ENCODE measurements at places on chromosomes 11 and 22.

DNA sequence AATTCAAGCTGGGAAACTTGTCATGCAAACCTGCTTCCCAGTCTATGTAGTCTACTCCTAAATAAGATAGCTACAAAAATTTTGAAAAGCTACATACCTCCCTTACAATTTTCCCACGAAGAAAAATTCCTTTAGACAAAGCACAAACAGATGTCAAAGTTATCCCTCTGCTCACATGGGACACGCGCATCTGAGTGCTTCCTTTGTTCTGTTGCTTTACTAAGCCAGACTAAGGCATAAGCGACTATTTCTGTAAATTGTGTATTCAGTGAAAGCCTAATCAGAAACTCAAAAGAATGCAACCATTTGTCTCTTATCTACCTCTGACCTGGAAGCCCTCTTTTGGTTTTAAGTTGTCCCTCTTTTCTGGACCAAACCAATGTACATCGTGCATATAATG, 583.7 kb upstream of the B3GAT1 start:
- no peak for DNase-seq

- no peak for DNase-seq
Measured at GRCh38 chr11:121557348-121557747, 104.6 kb upstream of the SORL1-AS1 start.

GRCh38 chr22:45890351-45890635, 86.7 kb downstream of the WNT7B start:
- DNase-seq: no peak

DNA sequence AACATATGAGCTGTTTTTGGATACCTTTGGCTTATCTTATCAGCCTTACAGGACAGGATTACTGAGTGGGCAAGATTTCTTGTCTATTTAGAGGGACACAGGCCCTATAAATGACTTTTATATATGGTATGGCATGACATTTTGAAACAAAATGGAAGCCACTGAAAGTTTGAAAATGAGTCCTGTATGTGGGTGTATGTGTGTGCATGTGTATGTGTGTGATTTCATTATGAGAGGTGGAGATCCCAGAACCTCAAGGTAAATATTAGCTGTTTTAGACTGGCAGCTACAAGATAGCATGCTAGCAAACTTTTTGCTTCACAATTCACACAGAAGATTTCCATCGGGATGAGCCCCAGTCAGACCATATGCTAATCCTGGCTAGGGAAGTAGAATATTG, 970.5 kb upstream of the CCDC90B start:
- DNase-seq: no peak

DNA sequence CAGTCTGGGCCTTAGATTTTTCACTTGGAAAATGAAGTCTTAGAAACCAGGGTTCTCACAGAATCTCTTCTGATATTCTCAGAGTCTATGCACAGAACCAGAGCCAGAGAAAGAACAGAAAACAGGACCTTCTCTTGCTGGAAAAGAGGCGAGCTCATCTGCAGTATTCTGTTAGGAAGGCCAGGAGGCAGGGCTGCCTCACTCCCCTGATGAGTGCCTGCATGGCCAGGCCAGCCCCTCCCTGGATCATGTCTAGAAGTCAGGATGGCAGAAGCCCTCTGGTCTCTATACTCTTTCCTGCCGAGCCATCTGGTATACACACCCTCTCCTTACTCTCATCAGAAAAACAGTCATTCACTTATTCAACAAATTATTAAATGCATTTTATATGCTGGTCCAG, 723 bp downstream of the OR51M1 start:
- no peak for DNase-seq

GRCh38 chr11:975827-976226, 50.2 kb downstream of the AP2A2 start:
- no peak for DNase-seq

DNA sequence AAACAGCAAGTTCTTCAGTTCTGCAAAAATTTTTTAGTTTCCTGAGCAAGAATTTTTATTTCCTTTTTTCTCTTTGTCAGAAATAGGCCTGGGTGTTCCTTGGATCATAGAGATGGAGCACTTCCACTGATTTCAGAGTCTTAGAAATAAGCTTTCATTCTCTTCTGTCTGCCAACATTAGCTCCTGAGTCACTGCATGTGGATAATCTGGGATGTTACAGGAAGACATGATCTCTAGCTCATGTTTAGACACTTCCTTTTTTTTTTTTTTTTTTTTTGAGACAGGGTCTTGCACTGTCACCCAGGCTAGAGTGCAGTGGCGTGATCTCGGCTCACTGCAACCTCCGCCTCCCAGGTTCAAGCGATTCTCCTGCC, 13.2 kb upstream of the TMEM218 start:
- no peak for DNase-seq

GRCh38 chr22:47147572-47147971, 385.1 kb downstream of the TBC1D22A start:
- no peak for DNase-seq

GRCh38 chr11:133163463-133164419, 368.6 kb downstream of the OPCML start:
- DNase-seq: no peak

DNA sequence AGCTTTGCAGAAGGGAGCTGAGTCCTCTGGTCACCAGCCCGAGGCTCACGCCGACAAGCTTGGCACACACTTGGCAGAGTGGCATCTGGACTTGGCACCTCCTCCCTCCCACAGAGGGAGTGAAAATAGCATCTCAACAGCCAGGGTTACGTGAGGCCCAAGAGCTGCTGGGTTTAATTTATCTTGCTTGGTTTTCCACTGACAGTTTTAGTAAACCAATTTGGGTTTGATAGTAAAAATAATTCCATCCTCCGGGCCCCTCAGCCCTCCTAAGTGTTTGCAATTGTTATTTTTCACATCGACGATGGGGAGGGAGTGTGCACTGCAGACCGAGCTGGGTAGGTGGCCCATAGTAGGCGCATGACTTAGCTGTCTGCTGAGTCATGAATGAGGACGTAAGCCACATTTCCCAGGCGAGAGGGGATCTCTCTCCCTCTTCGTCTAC, 107.6 kb upstream of the ASPHD2 start:
- DNase-seq: no peak

GRCh38 chr22:44685384-44686056, 16.5 kb upstream of the PRR5 start:
- no peak for DNase-seq

GRCh38 chr22:20154602-20155187, 3.8 kb upstream of the CCDC188 start:
- no peak for DNase-seq

- DNase-seq: no peak
Measured at GRCh38 chr11:58125469-58125868, at the start of gene OR9I1. Gene OR9I1, minus strand, starts transcription at chr11:58125530. Its CDS starts 6,086 bp downstream, at chr11:58119444.

- DNase-seq: no peak
Measured at GRCh38 chr11:80432057-80432456, 991.2 kb upstream of the TENM4 start.

- no peak for DNase-seq
Measured at GRCh38 chr22:39655831-39656230, 85.3 kb downstream of the CACNA1I start.

DNA sequence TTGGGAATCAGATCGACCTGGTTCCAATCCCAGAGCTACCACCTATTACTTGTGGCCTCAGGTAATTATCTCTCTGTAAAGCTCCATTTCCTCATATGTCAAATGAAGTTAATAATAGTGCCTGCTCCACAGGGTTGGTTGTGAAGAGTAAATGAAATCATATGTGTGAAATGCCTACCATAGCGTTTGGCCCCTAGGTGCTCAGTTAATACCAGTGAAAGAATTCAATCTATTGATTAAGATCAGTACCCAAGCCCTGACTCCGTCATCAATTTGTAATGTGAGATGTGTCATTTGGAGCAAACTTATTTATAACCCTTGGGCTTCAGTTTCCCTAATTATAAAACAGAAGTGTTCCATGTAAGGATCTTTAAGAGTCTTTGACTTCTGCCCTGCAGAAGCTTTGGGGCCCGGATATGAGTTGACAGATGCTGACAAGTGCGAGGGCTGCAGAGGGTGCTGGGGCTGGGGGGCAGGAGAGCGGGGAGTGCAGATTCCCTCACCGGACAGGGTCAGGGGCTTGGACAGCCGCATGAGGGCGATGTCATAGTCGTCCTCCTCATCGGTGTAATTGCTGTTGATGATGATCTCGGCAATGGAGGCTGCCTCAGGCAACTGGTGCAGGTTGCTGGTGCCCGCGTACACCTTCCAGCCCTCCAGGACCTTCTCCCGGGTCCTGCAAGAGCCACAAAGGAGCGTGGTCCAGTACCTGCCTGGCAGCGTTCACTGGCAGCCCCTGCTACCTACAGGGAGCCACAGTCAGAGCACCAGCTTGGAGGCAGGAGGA, 20.9 kb downstream of the TMPRSS13 start:
- no peak for DNase-seq

GRCh38 chr22:49236541-49237075, 591.1 kb downstream of the BRD1 start:
- no peak for DNase-seq

GRCh38 chr11:73269459-73270015, 2.6 kb upstream of the P2RY6 start:
- no peak for DNase-seq

DNA sequence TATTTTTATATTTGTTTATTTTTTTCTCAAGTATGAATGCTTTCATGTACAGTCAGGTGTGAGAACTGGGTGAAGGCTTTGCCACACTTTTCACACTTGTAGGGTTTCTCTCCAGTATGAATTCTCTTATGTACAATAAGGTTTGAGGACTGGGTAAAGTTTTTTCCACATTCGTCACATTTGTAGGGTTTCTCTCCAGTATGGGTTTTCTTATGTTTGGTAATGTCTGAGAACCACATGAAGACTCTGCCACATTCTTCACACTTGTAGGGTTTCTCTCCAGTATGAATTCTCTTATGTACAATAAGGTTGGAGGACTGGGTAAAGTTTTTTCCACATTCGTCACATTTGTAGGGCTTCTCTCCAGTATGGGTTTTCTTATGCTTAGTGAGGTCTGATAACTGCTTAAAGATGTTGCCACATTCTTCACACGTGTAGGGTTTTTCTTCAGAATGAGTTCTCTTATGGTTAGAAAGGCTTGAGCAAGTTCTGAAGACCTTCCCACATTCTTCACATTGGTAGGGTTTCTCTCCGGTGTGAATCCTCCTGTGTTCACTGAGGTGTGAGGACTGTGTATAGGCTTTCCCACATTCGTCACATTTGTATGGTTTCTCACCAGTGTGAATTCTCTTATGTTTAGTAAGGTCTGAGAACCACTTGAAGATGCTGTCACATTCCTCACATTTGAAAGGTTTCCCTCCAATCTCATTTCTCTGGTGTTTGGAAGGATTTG, 19.7 kb downstream of the ZNF195 start:
- no peak for DNase-seq

- peak; percentile 79 for DNase-seq
Measured at GRCh38 chr11:125062931-125063428, at the start of gene SLC37A2. Gene SLC37A2, plus strand, starts transcription at chr11:125063305. Its CDS starts 63 bp downstream, at chr11:125063368.

DNA sequence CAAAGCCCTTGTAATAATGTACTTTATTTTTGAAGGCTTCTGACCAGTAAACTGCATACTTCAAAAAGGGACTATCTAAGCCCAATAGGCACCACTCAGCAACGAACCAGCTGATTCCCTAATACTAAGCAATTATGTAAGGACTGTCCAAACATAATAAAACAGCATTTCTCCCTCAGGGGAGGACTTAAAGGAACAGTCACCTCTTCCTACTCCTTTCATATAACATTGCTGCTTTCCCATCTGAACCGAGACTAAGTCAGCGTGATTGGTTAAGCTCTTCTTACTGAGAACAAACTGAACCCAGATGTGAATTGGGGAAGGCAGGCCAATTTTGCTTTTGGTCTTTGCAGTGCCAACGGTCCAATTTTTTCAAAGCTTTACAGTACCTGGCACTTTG, 420.0 kb downstream of the METTL15 start:
- DNase-seq: no peak

DNA sequence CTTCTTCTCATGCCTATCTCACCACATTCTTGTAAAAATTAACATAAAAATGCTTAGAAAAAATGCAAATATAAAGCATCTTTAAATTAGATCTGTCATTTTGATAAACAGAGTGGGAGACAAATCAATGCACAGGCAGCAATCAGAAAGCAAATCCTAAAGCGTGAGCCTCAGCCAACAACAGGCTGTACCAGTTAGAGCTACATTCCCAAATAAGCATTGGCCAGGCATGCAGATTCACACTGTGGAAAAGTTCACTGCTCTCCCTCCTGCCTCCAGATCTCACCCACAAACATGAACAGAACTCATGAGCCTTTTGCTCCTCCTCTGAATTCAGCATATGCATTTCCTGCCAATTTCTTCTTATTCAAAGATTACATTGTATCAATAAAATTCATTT, 115.2 kb upstream of the FAT3 start:
- DNase-seq: no peak

GRCh38 chr11:92253421-92253820, 28.8 kb downstream of the FAT3 start:
- no peak for DNase-seq

DNA sequence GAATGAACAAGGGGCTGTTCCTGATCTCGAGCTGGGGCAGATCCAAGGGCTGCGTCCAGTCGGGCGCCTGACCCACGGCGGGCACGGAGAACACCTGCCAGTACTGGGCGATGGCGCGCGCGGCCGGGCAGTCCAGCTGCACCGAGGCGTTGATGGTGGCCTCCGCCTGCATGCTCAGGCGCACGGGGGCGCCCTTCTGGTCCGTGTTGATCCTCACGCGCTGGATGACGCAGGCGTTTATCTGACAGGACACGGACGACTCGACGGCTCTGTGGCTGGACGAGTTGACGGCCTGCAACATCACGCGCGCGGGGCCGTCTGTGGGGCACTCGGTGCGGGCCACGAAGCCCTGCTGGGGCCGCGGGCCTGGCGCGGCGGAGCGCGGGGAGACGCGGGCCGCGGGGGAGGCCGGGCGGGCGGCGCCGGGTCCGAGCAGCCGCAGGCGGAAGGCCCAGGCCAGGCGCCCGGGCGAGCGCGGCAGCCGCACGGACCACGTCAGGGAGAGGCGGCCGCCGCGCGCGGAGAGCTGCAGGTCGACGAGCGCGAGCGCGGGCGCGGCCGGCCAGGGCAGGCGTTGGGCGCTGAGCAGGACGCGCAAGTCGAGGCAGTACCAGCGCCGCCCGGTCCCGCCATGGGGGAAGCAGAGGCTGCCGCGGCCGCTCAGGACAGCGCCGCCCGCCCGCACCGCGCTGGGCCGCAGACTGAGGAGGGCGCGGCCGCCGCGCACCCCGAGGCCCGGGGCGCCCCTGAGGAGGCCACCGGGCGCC, 511 bp downstream of the PKDREJ start:
- peak; percentile 48 for DNase-seq

DNA sequence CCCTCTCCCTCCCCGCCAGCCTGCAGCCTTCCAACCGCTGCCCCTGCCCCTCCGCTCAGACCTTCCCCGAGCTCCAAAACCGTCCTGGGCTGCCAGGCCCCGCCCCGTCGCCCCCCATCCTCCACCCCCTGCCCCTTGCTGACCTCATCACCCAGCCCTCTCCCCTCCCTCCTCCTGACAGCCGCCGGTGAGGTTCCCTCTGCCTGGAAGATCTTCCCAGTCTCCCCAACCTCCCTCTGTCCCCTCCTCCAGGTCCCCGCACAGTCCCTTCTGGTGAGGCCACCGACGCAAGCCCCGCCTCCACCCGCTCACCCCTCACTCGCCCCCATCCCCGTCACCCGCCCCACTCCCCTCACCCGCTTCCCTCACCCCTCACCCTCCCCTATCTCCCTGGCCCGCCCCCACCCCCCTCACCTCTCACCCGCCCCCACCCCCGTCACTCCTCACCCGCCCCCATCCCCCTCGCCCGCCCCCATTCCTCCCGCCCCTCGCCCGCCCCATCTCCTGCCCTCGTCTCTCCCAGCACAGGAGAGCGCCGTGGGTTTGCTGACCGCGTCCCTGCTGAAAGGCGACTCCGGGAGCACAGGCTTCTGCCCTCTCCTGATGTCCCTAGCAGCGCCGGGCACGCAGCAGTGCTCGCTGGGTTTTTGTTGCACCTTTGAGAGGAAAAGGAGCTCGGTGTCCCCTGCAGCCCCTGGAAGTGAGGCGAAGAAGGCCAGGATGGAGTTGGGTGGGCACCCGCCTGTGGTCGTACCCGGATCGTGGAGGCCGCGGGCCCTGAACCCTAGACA, 16.4 kb upstream of the UPK3A start:
- DNase-seq: peak; percentile 53
